CD4-positive, alpha-beta T cell (primary cell): ENCODE measurements at places on chromosomes 5 and 9.
A peak's percentile ranks its signal among the peaks of the same experiment; 100 is the strongest.

DNA sequence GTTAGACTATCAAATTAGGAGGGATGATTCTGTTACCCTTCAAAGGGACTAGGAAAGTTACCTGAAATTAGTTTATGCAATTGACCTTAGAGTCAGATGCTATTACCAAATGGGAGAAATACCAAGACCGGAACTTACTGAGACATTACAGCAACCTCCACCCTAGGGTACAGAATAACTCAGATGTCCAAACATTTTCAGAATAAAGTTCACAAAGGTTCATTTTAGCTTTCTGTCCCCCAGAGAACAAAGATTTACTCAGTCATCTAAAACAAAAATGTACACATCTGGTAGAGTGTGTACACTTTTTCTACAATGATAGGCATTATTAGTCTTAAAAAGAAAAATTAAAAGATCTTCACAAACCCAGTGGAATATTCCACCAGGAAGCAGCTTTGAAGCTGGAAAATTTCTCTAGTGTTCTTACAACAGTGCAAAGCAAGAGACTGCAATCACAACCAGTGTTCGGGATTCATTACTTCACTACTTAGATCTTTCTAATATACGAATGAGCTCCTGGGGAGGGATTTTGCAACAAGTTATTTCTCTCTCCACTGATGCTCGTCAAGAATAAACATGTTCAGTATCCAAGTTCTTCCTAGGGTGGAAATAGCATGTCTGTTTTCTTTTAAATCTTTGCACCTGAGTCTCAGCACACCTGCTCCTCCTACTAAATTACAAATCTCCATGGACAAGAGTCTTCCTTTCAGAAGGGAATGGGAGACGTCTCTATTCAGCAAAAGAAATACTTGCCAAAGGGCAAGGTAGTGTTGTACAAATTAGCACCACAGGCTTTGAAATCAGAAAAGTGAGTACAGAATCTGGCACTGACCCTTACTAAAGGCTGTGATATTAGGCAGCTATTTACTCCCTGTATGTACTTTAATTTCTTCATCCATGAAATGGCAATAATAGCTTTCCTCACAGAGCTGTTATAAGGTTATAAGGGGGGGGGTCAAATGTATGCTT, 8.8 kb downstream of the ETF1 start:
- no peak for DNase-seq

DNA sequence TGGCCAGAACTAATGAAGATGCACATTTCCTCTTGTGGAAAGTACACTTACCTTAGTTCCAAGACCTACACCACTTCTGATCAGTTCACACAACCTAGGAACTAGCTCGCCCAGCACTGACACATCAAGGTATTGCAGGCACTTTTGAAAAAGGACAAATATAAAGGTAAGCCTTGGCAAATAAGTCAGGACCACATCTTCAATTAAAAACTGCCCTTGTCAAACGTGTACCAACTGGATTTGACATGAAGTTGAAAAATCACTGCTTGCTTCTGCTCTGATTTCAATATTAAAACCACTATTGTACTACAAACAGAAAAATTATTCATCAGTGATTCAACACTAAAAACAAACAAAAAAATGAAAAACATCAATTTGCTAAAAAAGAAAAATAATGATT, 45.0 kb upstream of the OR2K2 start:
- no peak for DNase-seq

GRCh38 chr5:173014671-173015070, 31.1 kb downstream of the ATP6V0E1 start:
- DNase-seq = no peak

DNA sequence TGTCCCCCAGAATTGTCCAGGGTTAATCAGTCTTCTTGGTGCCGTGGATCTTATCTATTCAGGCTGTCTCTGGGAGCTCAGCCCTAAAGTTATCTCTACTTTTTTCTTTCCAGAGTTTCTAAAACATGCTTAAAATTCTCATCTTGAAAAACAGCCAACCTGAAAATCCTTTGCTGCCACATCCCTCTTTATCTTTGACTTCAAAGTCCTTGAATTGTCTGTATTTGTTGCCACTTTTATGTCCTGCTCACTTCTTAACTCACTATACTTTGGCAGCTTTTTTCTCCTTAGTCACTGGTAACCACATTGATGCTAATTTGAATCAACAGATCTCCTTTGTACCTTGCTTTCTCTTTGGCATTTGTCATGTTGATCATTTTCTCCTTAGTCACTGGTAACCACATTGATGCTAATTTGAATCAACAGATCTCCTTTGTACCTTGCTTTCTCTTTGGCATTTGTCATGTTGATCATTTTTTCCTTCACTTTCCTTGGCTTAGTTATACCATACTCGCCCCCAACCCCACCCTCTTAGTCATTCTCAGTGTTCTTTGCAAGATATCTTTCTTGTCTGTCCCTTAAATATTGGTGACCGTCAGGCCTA, 8.5 kb downstream of the DMXL1 start:
- no peak for DNase-seq

DNA sequence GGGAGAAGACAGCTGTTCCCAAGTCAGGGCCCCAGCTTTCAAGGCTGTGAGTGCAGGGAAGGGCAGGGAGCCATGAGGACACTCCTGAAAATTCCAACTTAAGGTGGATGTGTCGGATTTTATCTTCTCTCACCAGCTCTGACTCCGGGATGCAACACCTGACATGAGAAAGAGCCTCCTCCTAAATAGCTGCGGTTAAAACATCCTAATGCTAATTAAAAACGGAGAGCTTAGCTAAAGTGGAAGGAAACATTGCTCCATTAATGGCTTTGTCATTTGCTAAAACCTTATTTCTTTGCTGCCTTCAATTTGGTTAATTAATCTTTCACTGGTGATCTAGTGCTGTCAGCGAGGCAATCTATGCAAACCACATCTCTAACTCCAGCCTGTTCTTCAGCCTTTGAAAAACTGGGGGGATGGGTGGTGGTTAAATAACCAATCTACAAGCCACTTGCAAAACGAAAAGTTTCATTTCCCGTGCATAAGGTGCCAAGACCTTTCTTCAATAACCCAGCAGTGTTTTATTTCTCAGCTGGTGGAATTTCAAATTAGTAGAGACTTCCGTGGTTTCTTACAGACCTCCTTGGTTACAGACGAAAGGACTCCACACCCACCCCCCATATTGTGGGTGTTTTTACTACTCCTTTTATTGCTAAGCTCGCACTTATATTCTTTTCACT, 379.6 kb downstream of the MLLT3 start:
- DNase-seq = no peak

DNA sequence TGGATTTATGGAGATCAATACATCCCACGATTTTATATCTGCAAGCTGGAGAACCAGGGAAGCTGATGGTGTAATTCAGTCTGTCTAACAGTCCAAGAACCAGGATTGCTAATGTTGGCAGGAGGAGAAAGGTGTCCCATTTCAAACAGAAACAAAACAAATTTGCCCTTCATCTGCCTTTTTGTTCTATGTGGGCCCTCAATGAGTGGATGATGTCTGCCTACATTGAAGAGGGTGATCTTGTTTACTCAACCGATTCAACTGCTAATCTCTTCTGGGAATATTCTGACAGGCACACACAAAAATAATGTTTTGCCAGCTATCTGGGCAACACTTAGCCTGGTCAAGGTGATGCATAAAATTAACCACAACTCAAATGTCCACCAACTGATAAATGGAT, 65.1 kb upstream of the IL33 start:
- no peak for DNase-seq

DNA sequence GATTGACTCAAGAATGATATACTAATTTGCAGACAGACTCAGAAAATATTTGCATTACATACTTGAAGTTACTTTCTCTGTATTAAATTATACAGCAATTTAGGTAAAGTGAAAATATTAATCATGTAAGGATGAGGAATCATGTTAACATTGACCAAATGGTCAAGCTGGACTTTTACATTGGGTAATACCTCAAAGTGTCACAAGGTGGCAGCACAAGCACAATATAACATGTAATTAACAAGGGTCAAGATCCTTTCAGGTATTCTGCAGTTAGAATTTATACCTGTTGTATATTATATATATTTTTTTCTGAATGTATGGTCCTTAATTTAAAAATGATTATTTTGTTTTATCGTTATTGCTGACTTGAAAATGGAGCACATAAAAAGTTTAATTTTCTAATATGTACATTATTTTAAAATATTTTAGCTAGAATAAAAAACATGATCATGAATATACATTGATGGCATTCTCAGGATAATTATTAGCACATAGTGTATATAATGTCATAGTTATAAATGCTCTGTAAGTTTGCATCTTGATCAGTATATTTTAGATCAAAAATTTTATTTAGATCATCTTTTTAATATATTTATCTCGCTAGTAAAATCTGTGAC, 8.6 kb downstream of the HAPLN1 start:
- peak; percentile 43 for DNase-seq

DNA sequence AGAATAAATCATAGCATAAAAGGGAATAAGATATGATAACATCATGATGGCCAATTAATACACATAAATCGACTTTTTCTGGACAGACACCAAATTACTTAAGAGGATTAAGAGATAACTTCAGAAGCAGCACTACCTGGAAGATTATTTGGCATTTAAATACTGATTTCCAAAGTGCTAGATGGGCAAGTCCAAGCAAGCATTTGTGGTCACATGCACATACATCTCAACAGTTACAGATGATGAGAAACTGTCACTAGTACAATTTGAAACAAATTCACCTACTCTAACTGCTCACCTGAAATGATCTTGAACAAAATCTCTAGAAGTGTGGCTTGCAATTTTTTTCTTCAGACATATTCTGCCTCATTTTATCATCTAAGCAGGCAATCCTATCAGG, 26.8 kb upstream of the RASGEF1C start:
- DNase-seq = no peak

GRCh38 chr9:123435471-123435870, 79.5 kb downstream of the CRB2 start:
- DNase-seq = no peak

- no peak for DNase-seq
These were observed 6.4 kb upstream of the C6 start for GRCh38 chr5:41219658-41220269.

DNA sequence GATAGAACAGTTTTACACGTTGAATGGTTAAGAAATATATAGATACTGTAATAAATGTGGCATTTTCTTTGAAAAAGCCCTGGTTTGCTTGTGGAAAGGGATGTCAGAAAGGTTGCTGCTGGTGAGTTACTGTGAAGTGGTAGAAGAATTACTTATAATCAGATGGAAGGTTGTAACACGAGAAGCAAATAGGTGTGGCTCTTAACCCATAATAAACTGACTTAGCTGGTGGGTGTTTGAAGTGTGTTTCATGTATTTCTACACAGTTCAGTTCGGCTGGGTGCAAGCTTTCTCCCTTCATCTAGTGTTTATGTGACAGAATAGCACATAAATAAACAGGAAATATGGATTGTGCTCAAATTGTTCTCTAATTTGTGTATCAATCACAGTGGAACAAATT, 5.5 kb downstream of the CNOT6 start:
- no peak for DNase-seq

- DNase-seq = no peak
These were observed 1.2 kb downstream of the KCNMB1 start for GRCh38 chr5:170387775-170388639.

DNA sequence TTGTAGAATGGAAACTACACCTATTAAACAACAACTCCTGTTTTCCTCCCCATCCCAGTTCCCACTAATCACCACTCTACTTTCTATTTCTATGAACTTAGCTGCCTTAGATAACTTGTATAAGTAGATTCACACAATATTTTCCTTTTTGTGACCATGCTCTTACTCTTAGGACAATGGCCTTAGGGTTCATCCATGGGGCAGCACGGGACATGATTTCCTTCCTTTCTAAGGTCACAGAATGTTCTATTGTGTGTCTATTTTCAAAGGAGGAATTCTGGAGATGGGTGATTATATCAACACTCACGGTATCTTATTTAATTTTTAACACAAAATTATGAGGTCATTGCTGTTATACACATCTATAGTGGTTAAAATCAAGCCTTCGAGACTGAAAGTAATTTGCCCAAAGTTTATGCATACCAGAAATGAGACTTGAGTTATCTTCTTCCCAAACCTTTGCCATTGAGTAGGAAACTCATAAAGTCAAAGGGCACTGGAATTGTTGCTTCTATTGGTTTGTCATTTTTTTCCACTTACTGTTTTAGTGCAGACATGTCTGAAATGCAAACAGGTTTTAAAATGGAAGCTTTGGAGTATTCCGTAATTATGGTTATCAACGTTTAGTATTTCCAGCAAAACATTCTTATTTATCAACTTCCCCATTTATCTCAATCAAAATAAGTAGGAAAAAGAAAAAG, 23.6 kb downstream of the CTSL start:
- no peak for DNase-seq

DNA sequence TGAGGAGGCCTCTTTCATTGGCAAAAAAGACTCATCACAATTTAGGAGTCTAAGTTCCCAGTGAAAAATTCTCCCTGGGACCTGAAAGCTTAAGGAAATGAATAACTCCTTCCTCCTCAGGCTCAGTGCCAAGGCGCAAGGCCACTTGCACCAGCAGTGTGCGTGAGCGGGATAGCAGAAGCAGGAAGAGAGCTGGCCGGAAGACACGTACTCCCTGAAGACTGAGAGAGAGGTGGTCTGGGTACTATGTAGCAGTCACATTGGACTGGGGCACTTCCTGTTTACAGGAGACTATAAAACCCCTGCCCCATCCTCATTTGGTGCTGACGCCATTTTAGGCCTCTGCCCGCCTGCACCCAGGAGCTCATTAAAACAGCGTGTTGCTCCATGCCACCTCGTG, 66.3 kb upstream of the IL33 start:
- no peak for DNase-seq

- DNase-seq = no peak
These were observed 92.4 kb upstream of the CPLX2 start for GRCh38 chr5:175778951-175779503.
